ENCODE measurements at places on chromosomes 2 and 18. TPM values are rescaled to one million over a fixed set of nuclear protein-coding genes. Genes with fewer than 3 reads are reported as not detected.

Gene SERPINB13
- total RNA-seq: not detected

Gene SMAD2
- total RNA-seq: 57.4 TPM

Gene MATN3
- 0.15 TPM for total RNA-seq

Gene TIGD1
- 12.2 TPM for total RNA-seq

Gene SP100
- 72.5 TPM for total RNA-seq

All from A375 (cell line).